ENCODE measurements at places on chromosomes 5 and 9.

DNA sequence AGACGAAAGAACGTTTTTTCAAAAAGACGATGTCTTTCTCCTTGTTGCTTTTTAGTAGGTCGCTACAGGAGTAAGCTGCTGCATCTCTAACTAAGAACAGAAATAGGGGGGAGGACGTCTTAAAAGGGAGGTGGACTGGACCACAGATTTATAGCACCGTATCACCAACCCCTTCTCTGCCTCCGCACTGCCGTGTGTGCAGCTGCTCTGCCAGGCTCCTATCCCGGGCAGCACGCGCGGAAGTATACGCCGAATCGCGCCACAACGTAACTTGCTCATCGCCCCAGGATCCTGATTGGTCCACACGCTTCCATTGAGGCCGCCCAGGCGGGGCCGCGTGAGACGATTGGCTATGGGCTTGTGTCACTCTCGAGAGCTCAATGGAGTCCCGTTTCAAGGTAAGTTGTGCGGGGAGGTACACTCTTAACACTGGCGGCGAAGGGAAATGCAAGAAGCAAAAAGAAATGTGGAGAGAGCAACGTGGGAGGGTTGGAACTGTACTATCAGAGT is at the start of gene ELAVL2:
Gene ELAVL2, minus strand, starts transcription at position 121 of the 510 bp plus-strand sequence. CDS start 64,006 bp downstream, outside the sequence.
- DNase-seq = no peak

GRCh38 chr9:77488439-77489126 is 159.5 kb downstream of the GNA14 start:
- no peak for DNase-seq

GRCh38 chr9:95174038-95174437 is 143.5 kb downstream of the FANCC start:
- DNase-seq = no peak

DNA sequence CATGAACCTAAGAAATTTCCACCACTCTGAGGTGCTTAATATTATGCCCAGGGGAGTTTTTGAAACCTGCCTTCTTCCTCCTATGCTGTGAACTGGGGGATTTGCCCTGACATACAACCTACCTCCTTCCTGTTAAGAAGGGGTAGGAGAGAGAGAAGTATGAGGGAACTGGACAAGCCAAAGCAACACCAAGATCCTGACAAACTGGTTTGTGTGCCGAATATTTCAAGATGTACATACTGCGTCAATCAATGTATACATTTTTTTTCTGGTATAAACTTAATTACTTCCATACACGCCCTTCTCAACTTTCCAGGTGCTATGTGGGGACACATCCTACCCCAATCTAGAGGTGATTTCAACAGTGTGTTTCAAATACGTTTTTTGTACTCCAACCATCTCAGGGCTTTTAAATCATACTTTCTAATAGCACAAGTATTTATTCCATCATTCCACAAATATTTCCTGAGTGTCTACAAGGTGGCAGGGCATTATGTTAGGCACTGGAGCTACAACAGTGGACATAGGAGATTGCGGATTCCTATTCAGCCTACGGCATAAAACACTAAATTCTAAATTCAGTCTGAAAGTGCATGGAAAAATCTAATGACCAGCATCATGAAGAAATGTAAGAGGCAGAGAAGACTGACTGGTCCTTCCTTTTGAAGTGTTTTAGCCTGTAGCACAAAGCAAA is 70.1 kb upstream of the IFNK start:
- no peak for DNase-seq

DNA sequence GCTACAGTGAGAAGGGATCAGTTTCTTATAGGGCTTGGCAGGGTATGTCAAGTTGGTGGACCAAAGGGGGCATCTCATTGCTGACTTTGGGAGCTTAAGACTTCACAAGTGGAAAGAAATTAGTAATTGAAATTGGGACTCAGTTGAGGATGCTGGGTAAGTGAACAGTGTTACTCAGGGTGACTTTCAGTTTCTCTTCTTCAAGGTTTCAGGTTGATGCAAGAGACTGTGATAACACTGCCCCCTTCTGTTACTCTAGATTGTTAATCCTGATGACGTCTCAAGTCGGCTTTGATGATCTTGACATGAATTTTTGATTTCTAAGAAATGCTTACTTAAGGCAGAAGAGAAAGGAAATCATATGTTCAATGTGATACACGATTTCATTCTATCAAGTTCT is 21.3 kb downstream of the KCTD16 start:
- no peak for DNase-seq

GRCh38 chr9:132587592-132587955 is 5.2 kb downstream of the BARHL1 start:
- no peak for DNase-seq

DNA sequence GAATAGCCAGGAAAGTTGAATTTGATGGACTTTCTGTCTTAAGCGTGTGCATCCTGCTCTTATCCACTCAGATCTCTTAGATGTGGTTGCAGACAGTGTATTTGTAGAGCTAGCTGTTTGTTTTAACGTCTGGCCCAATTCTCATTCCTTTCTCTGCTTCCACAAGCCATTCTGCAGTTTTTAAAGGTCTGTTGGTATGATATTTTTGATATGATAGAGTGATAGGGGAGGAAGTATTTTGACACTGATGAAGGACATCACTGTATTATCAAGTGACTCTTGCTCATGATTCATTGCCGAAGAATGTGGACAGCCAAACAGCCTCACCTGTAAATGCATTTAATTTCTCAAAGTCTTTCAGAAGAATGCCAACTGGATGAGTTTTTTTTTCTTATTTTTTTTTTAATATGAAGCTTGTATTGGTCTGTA is 4.5 kb downstream of the TJP2 start:
- DNase-seq = no peak

DNA sequence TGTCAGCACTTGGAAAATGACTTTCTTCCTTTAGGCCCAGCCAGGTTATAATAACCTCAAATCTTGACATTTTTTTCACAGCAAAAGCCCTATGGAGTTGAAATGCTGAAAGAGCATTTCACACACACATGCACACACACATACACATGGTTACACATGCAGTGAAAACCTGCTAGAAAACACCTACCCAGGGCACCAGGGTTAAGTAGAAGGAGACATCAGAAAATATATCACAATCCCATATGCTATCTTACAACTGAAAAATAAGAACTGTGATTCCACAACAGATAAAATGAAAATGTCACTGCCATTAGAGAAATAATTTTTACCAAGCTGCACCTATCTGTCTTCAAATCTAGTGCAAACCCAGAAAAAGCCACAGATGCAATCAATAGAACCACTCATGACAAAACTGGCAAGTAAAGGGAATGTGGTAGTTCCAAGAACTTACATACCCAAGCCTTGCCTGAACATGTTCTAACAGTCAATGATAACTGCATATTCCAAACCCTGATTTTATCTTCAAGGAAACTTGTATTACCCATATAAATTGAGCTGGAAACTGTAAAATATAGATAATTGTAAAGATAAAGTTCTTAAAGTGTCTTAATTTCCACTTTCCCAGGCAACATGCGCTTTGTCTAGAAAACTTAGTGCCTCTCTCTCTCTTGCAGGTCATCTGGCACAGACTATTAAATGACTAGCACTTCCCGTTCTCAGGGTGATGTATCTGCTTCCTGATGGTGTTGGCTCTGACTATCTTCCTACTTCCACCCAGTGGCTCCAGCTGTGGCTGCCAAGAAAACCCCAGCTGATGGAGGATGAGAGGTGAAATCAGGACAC is 250.2 kb upstream of the PTGER4 start:
- no peak for DNase-seq

DNA sequence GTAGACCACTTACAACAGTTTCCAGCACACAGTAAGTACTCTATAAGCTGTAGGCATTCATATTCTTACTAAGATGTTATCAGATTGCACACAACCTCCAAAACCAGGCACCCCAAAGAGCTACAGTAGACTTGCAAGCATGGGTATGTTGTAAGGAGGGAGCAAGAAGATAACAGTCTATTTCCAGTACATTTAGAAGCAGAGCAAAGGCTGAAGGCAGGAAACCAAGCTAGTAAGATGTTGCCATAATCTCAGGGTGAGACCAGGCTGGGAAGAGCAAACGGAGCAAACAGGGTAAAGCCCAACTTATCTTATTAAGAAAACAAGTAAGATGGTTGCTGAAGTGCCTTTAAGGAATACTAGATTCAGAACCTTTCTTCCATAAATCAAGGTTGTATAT is 161.1 kb downstream of the GLIS3 start:
- no peak for DNase-seq

DNA sequence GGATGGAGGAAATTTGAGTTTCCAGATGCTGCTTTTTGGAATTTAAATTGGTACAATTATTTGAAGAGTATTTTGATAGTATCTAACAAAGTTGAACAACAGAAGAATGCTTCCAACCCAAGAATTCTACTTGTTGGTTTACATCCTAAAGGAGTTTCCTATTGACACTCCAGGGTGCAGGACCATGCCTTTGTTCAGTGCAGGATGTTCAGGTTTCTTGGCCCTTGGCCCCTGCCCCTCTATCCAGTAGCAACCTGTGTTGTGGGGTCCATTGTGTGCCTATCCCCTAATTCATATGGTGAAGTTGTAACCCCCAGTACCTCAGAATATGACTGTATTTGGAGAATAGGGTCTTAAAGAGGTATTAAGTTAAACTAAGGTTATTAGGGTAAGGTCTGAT is 750.0 kb upstream of the ZNF608 start:
- DNase-seq = no peak

GRCh38 chr5:38695021-38695958 is 138.8 kb upstream of the LIFR start:
- DNase-seq = no peak

DNA sequence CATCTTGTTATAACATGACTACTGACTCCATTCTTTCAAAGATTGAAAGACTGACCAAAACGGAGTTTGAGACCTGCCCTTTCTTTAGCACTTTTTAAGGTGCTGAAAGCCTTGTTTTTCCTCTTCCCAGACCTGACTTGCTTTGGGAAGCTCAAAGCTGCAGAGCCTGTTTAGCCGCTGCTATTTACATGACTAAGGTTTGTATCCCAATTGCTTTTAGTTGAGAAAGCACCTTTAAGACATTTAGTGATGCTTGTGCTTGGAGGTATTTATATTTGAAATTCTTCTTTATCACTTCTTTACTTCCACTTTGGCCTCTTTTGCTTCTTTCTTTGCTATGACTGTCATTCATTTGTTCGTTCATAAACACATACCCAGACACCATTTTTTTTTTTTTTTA is 182.6 kb upstream of the ELL2 start:
- no peak for DNase-seq

- DNase-seq = no peak
Measured at GRCh38 chr5:180198208-180198607, 10.8 kb downstream of the RASGEF1C start.

DNA sequence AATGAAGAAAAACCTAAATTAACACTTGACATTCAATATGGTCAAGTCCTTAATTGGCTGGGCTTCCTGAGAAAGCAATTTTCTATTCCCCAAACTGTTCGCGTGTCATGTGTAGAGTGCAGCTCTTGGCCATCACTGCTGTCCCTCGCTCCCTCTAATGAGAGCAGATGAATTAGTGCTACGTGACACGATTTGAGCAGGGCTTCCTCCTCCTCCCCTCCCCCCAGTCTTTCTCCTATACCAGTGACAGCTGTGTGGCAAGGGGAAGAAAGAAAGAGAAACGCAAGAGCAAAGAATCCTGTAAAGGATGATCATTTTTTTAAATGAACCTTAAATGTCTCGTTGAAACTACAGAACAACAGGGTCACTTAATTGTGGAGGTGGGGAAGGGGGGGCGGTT is 159.6 kb downstream of the BNC2 start:
- DNase-seq = no peak

DNA sequence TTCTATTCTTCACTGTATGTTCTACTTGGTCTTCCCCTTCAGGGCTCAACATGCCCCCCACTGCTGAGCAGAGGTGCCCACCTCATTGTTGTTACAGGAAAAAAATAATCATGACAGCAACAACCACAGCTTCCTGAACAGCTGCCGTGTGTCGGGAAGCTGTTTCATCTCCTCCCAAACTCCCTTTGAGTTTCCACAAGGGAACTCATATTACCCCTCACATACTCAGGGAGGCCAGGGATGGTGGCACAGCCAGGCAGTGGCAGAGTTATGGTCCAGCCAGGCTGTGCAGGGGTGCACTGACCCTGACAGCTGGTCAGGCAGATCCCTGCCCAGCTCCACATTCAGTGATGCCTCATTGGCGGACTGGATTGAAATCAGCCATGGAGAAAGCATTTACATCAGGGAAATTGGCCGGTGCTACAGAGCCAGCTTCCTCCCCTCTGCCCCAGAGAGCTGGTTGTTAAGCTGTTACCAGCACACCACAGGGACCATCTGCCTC is 37.3 kb downstream of the SARDH start:
- DNase-seq = no peak

GRCh38 chr9:112586599-112587155 is 100.0 kb downstream of the KIAA1958 start:
- DNase-seq = no peak

- no peak for DNase-seq
Measured at GRCh38 chr5:154628685-154629084, 126.5 kb upstream of the LARP1 start.

- DNase-seq = no peak
Measured at GRCh38 chr9:76619640-76620039, 144.6 kb upstream of the PCA3 start.

GRCh38 chr9:83133316-83133715 is 70.4 kb upstream of the RASEF start:
- DNase-seq = no peak

GRCh38 chr9:90331826-90332575 is 310.6 kb downstream of the DIRAS2 start:
- no peak for DNase-seq

- no peak for DNase-seq
Measured at GRCh38 chr9:130255631-130256134, 9.9 kb upstream of the HMCN2 start.

GRCh38 chr5:52853650-52854049 is 65.9 kb downstream of the ITGA1 start:
- no peak for DNase-seq

DNA sequence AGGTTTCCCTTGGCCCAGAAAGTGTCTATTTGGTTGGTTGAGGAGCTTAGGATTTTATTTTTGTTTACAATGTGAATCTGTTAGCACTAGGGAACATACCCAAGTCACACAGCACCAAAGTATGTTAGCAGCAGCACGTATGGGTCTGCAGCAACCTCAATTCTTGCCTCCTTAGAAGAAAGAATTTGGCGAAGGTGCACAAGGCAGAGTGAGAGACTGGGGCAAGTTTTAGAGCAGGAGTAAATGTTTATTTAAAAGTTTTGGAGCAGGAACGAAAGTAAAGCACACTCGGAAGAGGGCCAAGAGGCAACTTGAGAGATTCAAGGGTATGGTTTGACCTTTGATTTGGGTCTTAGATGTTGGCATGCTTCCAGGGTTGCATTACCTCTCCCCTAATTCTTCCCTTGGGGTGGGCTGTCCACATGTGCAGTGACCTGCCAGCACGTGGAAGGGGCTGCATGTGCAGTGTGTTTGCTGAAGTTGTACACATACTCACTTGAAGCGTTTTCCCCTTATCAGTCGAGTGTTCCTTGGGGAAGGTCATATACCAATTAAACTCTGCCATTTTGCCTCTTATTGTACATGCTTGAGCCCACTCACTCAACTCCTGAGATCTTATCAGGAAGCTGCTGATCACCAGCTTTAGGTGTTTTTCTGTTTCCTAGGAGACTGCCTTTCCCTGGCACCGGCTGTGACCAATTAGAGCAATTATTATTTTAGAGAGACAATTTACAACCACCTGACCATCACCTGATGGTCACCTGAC is 64.9 kb upstream of the SHC3 start:
- no peak for DNase-seq

GRCh38 chr5:95760273-95761191 is 29.4 kb downstream of the RHOBTB3 start:
- DNase-seq = no peak
